CD4-positive, alpha-beta memory T cell (primary cell): ENCODE measurements at places on chromosomes 11 and 22.

GRCh38 chr22:47547881-47548650 lies 785.6 kb downstream of the TBC1D22A start:
- DNase-seq: no peak

DNA sequence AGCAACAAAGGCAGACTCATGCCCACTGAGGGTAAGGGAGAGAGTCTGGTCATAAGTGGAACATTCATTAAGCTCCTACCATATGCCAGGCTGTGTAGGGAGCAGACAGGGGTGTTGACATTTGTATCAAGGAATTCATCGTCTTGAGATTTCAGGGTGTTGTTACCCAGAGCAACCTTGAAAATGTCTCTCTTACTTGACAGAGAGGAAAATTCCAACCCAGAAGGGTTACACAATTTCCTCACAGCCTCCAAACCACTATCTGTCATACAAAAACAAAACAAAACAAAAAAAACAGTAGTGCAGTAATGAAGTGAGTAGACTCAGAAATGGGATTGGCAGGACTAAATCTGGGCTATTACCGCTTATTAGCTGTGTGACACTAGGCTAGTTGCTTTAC lies 113.2 kb downstream of the MIAT start:
- no peak for DNase-seq

DNA sequence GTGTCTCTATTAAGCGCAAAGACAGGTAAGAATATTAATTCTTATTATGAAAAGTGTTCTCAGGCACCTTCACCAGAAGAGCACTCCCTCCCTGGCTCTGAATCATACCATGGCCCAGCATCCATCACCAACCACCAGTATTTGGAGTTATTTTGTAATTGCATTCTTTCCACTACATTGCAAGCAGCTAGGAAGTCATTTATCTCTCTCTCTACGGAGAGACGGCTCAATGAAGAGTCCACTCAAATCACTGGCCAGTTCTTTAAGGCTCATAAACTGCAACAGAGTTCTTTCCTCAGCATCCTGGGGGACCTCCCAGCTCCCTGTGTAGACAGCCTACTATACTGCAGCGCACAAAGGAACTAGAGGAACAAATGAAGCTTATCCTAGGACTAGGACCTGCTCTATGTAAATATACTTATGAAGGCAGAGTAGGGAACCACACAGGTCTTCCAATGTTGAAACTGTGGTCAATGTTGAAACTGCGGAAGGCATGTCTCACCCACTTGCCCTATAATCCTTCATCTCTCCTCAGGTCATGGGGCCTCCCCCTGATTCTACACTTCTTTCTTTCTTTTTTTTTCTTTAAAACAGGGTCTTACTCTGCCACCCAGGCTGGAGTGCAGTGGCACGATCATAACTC lies 63.4 kb downstream of the AAMDC start:
- DNase-seq: no peak

DNA sequence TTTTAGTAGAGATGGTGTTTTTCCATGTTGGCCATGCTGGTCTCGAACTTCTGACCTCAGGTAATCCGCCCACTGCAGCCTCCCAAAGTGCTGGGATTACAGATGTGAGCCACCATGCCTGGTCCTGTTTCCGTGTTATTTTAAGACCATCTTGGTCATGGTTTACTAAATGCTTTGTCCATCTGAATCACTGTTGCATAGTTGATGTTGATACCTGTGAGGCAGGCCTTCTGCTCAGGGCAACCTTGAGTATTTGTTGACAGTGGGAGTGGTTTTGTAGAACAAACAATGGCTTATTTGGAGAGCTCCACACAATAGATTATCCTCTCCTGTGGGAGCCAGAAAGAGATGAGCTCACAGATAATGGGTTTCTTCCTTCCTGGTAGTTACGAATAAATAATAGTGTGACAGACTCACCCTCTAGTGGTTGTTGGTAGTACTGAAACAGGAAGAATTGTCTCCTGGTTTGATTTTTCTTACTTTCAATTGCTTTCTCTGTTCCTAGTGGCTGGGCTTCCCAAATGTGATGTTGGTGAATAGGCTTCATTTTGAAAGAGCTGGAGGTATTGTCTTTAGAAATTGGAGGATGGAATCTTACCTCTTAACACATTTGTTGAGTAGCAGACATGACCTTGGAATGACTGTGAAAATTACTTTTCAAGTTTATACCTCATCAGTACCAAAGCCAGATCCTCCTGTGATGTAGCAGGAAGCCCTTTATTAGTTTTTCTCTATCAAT lies 39.0 kb downstream of the CTNND1 start:
- peak; percentile 64 for DNase-seq

DNA sequence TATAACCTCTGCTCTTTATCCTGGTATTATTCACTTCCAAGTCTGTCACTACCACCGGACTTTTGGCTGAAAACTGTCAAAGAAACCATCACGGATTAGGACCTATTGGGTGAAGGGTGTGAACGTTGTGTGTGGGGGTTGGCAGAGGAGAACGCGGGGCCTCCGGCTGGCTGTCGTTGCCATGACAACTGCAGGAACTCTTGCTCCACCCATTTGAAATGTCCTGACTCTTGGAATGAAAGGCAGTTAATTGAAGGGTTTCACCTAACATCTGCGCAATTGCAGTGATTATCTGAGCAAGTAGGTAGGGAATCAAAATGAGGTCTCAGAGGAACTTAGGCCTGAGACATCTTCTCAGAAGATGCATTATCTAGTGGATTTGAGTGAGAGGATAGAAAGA lies 60.9 kb upstream of the CLMP start:
- no peak for DNase-seq

GRCh38 chr11:73787051-73787642 lies 527 bp upstream of the MRPL48 start:
- DNase-seq: peak; percentile 3

GRCh38 chr22:36692280-36692679 lies 11.3 kb downstream of the CACNG2 start:
- DNase-seq: no peak

- peak; percentile 22 for DNase-seq
These were observed 8.5 kb downstream of the DCHS1 start for GRCh38 chr11:6646918-6647679.

DNA sequence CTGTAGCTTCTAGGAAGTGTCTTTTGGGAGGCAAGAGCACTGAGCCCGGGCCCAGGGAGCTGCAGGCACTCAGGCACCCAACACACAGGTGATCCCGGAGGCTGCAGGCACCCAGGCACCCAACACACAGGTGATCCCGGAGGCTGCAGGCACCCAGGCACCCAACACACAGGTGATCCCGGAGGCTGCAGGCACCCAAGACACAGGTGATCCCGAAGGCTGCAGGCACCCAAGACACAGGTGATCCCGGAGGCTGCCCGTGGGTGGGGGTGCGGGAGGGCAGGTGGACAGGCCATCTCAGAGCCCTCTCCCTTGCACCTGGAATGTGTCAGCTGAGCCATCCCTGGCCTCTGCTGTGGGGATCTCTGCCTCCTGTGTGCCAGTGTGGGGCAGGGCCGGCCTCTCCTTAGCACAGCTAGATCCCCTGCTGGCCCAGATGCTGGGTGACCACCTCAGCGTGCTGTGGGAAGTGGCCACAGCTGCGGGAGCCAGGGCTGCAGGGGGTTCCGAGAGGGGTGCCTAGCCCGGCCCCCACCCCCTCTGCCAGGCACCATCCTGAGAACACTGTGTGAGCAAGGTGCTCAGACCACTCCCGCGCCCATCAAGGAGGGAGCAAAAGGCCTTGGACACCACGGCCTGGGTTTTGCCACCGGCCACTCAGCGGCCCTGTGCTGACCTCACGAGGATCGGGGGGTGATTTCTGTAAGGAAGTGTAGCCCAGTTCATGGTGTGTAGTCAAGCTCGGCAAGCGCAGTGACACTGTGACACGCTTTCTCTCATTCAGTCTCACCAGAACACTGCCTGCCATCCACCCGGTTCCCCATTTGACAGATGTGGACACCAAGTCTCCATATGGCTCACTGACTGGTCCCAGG lies 14.2 kb downstream of the MRGPRG start:
- no peak for DNase-seq

- DNase-seq: no peak
These were observed 911.9 kb downstream of the OPCML start for GRCh38 chr11:132620423-132620822.

DNA sequence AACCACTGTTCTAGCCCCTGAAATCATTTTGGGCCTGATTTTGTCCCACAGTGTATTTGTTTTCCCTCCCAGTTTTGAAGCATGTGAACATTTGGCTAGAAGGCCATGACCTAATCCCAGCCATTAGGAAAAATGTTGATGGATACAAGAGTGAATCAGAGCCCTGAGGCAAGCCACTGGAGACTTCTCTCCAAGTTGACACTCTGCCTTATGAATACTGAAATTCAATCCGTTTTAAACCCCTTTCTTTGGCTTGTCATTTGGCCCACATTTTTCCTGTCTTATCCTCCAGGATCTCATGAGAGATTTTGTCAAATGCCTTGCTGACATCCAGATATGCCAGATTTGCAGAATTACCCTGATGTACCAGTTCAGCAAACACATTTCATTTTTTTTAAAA lies 158.8 kb downstream of the FAT3 start:
- DNase-seq: no peak

GRCh38 chr11:120184946-120185705 lies 25.7 kb upstream of the OAF start:
- no peak for DNase-seq

GRCh38 chr11:69698362-69698761 lies 5.5 kb downstream of the FGF19 start:
- no peak for DNase-seq

- no peak for DNase-seq
These were observed 106.4 kb upstream of the SLC5A12 start for GRCh38 chr11:26828288-26828687.

- no peak for DNase-seq
These were observed 1.2 kb downstream of the CRYBB1 start for GRCh38 chr22:26616650-26617049.

DNA sequence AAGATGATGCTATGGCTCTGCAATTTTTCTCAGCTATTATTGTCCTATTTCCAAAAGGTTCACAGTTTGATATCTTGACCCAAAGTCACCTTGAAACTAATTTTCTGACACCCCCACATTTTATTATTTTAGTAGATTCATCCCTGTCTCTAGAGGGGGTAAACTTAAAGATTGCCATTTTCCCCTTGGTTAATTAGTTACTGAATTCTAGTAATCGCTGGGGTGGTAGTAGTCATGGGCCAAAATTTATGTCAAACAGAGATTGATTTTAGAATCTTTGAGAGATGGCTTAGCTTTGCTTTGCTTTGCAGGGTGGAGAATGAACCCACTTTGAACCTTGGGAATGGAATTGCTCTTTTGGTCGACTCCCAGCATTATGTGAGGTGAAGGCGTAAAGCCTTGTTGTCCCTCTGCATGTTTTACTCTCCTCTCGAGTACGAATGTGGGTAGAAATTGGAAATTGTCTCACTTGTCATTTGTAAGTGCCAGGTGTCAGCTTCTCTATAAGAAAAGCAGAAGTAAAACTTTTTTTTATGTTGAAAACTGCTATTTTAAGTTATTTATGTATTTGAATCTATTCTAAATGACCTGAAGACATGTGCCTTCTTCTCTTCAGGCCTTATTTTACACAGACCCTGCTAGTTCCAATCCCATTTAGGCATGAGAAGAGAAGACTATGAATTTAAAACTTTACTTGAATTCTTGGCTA lies 42.4 kb upstream of the RCE1 start:
- no peak for DNase-seq

- DNase-seq: no peak
These were observed 72.3 kb downstream of the SHANK2 start for GRCh38 chr11:71179877-71180605.

DNA sequence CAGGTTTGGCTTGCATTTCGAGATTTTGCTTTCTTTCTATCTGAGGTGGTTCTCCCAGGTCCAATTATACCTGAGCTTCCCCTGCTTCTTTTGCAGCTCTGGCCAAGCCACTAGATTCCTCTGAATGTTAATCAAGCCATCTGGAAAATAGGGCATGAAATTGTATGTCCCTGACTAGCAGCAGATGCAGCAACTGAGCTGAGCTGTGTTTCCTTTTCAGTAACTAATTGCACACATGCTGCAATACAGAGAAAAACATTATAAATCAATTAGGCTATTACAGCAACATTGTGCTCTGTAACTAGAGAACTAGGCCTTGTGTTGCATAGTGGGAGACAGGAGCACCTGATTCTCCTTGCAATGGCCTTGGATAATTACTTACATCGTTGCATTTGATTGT lies 408.3 kb downstream of the ETS1 start:
- no peak for DNase-seq

DNA sequence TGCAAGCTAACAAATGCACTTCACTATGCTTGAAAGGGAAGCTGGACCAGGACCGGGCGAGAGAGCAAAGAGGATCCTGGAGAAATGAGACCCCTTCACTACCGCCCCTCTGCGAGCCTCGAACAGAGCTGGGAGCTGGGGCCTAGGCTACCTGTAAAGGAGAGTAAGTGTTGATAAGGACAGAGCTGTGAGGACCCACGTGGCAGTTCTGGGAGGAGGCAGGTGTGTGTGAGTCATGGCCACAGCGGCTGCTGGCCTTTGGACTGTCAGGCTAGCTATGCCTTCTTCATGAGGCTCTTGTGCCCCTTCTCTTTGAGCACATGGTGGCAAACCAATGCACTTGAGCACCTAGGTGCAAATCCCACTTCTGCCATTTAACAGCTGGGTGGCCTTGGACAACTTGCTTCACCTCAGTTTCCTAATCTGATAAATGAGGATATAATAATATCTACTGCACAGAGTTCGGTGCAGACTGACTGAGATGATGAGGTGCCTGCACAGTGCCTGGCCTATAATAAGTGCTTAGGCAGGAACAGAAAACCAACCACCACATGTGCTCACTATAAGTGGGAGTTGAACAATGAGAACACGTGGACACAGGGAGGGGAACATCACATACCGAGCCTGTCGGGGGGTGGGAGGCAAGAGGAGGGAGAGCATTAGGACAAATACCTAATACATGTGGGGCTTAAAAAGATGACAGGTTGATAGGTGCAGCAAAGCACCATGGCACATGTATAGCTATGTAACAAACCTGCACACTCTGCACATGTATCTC lies 35.3 kb upstream of the KCNJ11 start:
- no peak for DNase-seq

DNA sequence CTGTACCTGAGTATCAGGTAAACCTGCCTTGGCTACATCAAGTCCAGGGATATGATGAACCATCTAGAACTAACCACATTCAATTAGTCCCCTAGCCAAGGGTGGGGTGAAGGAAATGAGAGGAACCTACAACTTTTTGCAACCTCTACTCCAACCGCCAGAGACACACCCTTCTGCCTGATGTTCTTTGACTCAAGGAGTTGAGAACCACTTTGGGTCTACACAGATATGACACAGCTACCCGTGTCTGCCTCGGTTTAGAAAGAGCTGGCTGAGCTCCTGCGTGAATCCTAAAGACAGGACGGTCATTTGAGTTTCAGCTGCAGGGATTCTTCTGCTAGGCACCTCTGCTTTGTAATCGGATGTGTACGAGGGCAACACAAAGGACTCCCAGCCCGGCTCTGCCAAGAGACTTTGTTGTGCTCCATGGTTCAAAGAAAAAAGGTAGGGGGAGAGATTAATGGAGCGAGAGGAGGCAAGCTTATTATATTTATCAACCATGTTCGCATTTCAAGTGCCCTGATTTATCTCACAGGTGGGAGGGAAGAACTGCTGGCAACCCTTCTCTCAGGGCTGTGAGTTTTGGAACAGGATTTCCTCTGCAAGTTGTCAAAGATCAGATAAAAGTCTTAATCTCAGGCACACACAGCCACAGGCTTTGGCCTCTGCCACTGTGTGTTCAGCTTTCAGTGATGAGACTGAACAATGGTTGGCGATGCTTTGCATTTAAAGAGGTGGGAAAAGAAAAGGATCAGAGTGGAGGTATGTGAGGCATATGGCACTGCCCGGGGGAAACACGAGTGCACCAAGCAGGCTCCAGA lies 35.1 kb downstream of the FLI1 start:
- peak; percentile 59 for DNase-seq

- peak; percentile 60 for DNase-seq
These were observed 35.8 kb downstream of the SC5D start for GRCh38 chr11:121328176-121328966.
